ENCODE measurements at places on chromosomes 5 and 9.
A peak's percentile ranks its signal among the peaks of the same experiment; 100 is the strongest.

DNA sequence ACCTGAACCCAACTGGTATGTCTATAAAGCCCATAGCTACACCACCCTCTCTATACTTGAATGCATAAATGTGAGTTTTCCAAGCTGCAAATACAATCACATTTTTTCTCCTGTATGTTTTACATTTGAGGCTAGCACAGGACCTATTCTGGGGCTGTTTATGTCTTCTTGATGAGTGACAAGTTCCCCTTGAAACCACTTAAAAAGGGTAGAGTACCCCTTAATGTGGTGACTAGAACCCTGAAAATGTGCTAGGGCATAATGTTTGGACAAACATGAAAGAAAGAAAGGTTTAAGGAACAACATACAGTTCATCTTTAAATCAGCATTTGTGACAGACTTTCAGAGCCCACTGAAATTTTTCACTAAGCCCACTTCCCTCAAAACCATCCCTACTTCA lies 25.2 kb upstream of the GLIS3 start:
- no peak for DNase-seq

DNA sequence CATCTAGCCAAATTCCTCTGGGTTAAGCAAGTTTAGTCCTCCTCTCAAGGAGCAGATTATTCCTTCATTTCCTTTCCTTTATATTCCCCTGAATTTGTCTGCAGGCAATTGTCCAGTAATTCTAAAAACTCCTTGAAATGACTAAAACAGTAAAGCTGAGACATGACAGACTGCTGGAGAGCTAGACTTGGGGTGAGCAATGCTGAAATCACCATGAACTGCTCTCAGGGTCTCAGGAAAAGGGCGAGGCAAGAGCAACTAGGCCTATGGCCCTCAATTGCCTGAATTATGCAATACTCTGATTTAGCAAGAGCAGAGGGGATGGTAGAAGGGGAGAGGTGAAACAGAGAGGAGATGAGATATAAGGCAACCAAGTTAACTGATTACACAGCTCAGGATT lies 172.9 kb upstream of the NREP start:
- DNase-seq = peak; percentile 3

DNA sequence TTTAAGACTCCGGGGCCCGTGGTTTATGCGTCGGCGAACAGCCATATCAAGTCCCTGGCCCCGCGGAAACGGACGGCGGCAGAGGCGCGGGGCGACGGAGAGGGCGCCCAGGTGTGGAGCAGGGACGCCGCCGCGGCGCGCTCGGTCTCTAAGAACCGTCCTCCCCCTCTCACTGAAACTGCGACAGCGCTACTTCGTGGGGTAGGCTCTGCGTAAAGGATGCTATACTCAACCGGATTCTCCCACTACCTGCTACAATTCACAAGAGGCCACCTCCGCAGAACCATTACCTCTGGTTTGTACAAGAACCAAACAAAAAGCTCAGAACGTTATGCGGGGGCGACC lies 404 bp downstream of the MRNIP start:
- DNase-seq = peak; percentile 35

DNA sequence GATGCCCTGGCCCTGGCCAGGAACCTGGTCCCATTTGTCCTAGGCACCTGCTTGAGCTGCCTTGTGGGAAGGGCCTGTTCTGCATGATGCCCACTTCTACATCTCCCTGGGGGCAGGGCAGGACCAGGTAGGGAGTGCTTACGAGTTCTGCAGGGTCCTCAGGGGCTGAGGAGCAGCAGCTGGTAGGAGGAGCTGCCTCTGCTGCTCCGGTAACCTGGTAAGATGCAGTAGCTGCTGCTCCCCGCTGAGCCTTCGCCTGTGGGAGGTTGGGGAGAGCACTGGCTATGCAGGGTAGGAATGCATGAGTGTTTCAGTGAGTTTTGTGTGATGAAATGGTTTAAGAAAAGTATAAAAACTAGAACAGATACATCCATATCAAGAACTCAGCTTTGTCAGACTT lies 13.6 kb downstream of the LRRC8A start:
- no peak for DNase-seq

- DNase-seq = no peak
Observed at GRCh38 chr9:74958587-74958986, 5.9 kb upstream of the C9orf40 start.

- no peak for DNase-seq
Observed at GRCh38 chr9:133059623-133060022, 2.2 kb upstream of the CEL start.

GRCh38 chr5:78799266-78800017 lies 150.9 kb upstream of the LHFPL2 start:
- no peak for DNase-seq

- no peak for DNase-seq
Observed at GRCh38 chr5:12284604-12285003, 380.4 kb upstream of the CTNND2 start.

GRCh38 chr9:109248133-109248581 lies 72.7 kb downstream of the EPB41L4B start:
- no peak for DNase-seq

- no peak for DNase-seq
Observed at GRCh38 chr9:133075925-133076630, 14.3 kb downstream of the CEL start.

DNA sequence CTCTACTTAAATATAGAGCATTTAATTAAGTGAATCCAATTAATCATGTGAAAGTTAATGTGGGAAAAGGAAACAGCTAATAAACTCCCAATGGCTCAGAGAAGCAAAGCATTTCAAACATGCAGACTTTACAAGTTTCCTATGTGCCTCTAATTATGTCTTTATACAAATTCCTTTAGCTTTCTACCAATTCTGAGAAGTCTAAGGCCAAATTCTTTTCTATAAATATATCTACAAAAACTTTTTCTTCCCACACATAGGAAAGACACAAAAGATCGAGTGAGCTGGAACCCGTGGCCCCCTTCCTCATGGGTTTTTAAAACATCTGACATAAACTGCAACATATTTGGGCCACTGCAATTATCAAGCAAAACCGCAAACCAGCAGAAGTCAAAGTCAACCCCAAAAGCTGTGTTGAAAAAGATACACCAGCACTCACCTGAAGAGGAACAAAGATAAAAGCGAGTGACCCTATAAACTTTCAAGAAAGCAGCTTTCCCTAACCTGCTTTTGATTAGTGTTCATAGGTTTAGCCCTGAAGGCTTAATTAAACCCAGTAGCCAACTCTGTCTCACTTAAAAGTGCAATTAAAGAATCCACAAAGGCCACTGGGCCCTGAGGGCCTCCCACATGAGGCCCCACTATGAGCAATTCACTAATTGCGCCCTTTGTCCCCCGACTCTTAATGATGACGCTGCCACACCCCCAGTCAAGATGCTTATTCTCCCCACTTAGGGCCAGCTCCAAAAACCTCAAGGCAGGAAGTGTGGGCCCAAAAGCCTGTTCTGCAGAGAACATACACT lies 12.1 kb downstream of the SEMA5A start:
- DNase-seq = no peak

DNA sequence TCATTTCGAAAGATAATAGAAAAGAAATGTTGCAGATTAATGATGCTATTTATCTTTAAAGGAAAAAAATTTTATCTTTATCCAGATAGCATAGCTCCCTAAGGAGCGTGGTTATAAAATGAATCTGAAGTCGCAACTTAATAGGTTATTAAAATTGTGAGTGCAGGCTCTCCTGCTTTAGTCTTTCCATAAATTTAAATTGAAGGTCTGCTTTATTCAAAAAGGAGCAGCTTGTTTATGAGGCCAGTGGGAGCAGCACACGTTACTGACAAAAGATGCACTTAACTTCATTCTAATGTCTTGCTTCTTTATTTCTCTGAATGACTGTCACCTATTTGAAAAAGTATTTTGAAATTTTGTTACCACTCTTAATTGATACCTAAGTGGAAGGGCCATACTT lies 95.0 kb downstream of the ZCCHC7 start:
- no peak for DNase-seq

GRCh38 chr5:176908675-176909368 lies 9.7 kb upstream of the HK3 start:
- DNase-seq = no peak

DNA sequence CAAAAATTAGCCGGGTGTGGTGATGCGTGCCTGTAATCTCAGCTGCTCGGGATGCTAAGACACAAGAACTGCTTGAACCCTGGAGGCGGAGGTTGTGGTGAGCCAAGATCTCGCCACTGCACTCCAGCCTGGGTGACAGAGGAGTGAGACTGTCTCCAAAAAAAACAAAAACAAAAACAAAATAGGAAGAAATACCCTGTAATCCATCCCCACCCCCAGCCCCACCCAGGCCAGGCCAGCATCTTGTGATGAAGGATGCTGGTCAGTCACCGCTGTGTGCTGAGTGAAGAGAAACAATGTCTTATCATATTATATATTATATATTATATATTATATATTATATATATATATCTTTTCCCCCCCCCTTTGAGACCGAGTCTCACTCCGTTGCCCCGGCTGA lies 15.4 kb upstream of the CCIN start:
- DNase-seq = no peak

GRCh38 chr9:122808141-122808540 lies 8.2 kb downstream of the OR1K1 start:
- no peak for DNase-seq

DNA sequence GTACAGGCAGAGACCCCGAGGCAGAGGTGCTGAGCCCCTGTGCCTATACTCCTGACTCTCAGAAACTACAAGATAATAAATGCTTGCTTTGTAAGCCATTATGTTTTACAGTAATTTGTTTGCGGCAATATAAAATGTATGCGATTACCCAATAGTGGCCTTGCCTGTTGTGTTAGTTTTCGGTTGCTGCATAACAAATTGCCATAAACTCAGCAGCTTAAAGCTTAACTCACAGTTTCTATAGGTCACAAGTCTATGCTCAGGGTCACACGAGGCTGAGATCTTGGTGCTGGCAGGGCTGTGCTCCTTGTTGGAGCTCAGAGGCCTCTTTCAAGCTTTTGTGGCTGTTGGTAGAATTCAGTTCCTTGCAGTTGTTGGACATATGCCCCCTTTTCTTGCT lies 114.8 kb downstream of the COL23A1 start:
- no peak for DNase-seq

DNA sequence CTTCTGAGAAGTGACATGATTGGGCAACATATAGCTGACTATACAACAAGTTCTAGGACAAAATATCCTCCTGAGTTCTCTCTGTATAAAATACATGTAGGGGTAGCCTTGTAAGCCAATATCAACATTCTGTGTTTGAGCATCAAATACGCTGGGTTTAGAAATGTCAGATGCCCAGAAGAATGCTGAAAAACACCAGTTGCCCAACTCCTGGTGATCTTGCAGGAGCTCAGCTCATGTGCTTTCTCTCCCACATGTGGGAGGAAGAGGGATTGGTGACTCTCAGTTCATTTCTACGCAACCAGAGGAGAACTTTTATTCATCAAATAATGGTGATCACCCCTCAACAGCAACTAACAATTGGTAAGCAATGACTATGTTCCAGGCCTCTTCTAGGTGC lies 810.9 kb upstream of the ACO1 start:
- no peak for DNase-seq

GRCh38 chr9:17578911-17579793 lies at the start of gene SH3GL2:
SH3GL2 (plus strand) TSS chr9:17579066.
- no peak for DNase-seq

DNA sequence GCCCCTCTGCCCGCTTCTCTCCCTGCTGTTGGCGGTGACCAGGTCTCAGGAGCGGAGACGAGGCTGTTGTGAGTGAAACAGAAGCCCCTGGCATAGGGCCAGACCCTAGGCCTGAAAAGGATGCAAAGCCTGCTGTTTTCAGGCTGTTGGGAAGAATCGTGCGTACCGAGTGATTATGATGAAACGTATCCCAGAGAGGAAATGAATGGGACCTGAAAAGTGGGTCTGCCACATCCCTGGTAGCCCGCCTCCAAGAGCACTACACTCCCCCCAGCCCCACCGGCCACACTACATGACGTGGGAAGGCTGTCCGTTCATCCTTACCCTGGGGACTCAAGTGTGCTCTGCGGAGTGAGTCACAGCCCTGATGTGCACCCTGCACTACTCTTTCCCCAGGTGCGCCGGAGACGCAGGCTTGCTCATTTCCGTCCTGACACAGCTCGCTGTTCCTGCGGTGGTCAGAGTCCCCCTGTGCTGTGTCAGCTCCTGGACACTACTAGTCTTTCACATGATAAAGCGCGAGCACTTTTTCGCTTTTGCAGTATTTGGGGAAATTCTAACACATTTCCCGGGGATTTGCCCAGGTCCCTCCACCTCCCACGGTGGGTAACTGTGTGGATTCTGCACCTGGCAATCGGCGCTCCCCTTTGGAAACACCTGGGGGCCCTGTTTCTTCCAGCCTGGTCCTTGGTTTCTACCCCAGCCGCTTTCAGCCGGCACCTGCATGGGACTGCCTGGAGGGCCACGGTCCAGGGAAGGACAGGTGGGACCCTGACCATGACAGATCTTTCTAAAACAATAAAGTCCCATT lies 91.5 kb downstream of the ANKRD33B start:
- DNase-seq = no peak

- DNase-seq = no peak
Observed at GRCh38 chr5:38601133-38601862, 44.9 kb upstream of the LIFR start.

DNA sequence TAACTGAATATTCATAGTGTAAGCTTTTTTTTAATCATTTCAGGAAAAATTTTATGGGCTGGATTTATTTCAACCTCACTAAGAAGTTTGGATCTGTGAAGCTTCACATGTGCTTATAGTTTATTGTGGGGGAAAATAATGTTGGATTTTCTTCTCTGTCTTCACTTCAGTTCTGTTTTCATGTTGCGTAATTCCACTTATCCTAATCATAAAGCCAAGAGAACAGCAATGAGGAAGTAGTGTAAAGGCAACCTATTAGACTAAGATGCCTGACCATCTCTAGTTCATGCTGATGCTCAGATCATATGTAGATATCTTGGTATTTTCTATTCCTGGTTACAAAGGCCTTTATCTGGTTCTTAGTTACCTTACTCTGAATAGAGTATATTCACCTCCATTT lies 50.0 kb downstream of the CD180 start:
- no peak for DNase-seq

GRCh38 chr5:42274913-42275312 lies 148.3 kb upstream of the GHR start:
- no peak for DNase-seq

DNA sequence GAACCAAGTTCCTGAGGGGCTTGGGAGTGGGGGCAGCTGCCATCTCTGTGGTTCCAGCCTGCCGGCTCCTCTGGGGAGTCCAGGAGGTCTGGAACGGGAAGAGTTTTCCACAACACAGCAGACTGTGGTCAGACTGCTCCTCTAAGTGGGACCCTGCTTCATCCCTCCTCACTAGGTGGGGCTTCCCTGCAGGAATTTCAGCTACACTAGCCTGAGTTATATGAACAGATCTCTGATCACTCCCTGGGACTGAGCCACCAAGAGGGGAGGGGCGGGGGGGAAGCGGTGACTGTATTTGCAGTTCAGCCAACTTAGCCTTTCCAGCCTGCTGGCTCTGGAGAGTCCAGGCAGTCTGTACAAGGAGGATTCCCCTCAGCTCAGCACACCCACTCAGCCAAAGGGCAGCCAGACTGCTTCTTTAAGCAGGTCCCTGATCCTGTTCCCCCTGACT lies 19.4 kb downstream of the DTWD2 start:
- no peak for DNase-seq

DNA sequence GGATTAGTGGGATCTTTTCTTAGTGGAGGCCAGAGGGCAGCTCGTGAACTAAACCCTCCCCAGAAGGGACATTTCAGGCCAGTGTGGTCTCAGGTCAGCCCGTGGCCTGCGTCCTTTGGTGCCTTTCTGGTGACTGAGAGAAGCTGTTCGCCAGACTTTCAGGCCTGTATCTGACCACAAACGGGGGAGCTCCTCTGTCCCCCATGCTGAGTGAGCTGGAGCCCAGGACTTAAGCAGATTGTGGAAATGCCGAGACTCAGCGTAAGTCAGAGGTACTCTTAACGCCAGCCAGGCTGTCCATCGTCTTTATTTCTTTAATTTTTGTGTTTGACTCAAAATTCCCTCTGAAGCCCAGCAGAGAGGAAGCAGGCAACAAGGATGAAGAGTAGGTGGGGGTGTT lies 54.8 kb upstream of the NCS1 start:
- no peak for DNase-seq
